Stimulated activated CD4-positive, alpha-beta T cell treated with anti-CD3 and anti-CD28 coated beads, Interleukin-12 subunit alpha, Interleukin-12 subunit beta, amount 100 ng/mL, for 48 hours (primary cell): ENCODE measurements at places on chromosomes 5 and 9.

DNA sequence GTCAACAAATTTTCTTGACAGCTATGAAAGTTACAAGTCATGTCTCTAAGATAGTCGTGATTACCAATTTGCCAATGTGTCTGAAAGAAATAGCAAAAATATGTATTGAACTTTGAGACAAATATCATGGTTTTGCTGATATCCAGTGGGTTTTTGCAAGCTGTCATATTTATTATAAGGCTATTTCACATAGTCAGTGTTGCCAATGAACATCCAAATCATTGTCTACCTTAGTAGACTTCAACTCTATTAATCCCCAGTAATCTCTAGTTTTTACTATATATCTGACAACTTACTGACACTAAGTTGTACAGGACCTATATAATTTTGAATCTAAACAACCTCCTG is 203.2 kb downstream of the TSSK1B start:
- DNase-seq = no peak

DNA sequence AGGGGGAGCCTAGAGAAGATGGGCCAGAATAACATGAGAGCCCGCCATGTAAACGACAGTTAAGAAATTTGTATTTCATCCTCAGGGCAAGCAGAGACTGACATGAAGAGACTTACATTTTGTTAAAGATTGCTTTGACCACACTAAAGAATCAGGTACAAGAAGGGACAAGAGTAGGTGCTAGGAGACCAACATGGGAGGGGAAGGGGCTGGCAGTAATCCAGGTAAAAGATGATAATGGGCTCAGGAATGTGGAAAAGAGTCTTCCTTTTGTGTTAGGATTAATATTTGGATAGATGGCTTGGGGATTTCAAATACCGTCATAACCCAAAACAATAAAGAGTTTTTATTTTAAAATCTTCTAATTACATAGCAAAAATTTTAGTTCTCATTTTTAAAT is 137.3 kb downstream of the ZNF462 start:
- DNase-seq = no peak

DNA sequence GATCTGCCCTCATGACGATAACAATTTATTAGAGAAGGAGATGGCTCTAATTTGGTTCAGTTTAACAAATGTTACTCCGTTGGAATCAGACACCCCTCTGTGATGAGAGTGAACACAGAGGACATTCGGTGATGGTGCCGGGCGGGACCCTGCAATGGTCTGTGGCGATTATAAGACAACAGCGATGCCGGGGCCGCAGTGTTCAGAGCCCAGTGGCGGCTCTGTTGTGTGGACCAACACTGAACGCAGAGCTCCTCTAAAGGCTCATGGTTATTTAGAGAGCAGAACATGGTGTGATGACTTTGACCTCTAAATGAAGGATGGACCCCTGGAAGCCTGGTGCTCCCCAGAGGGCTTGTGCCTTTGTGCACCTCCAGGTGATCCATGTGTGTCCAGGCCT is 21.2 kb downstream of the UBE2QL1 start:
- DNase-seq = no peak

DNA sequence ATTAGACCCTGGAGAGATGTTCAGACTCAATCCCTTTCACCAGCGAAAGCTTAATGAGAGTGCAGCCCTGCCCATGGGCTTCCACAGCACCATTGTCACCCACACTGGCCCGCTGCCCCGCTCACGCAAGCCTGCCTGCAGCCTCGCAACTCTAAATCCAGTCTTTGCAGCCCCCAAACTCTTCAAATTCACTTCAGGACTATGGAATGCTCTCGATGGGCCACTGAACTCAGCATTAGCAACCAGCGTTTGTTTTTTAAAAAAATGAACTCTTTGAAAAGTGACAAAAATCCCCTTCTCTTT is 17.1 kb downstream of the DCANP1 start:
- DNase-seq = no peak

DNA sequence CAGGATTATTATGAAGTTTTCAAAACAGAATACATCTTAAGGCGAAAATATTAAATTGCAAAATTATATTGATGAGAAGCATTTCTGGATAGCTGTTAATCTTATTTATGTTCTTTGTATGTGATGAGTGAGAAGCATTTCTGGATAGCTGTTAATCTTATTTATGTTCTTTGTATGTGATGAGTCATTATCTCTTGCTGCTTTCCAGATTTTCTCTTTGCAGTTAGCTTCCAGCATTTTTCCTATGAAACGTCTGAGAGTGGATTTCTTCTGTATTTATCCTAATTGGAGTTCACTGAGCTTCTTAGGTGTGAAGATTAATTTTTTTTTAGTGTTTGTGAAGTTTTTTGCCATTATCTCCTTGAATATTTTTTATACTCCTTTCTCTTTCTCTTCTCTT is 8.2 kb downstream of the TMEM232 start:
- no peak for DNase-seq

DNA sequence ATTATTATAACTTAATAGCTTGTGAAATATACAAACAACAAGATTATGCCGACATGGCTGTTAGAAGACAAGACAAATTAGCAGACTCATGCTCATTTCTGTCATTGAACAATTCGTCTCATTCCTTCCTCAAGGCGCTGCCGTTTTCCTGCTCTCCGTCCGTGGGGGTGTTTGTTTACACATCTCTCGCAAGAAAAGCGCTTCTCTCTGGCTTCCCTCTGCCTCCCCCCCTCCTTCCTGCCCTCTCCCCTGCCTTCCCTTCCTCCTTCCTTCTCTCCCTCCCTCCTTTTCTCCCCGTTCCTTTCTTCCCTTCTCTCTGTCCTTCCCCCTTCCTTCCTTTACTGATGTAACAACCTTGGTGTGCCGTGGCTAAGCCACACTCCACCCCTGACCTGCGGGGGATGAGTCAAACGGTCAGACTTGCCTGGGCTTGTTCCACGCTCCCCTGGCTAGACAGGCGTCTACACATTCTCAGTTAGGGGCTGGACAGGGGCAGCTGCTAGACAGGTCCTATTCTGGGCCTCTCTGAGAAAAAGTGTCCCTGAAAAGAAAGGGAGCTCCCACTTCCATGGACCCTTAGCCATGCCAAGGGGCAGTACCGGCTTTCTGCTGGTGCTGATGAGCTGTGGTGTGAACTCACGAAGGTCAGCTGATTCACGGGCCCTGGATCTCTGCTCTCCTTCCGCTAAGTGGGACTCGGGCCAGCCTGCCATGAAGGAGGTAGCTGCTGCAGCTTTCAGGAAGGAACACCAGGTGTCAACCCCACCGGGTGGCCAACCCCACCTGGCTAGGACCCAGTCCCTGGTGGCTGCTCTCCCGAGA is 32.0 kb upstream of the SPTLC1 start:
- DNase-seq = no peak

- no peak for DNase-seq
Observed at GRCh38 chr5:62653864-62654575, 75.4 kb downstream of the LRRC70 start.

DNA sequence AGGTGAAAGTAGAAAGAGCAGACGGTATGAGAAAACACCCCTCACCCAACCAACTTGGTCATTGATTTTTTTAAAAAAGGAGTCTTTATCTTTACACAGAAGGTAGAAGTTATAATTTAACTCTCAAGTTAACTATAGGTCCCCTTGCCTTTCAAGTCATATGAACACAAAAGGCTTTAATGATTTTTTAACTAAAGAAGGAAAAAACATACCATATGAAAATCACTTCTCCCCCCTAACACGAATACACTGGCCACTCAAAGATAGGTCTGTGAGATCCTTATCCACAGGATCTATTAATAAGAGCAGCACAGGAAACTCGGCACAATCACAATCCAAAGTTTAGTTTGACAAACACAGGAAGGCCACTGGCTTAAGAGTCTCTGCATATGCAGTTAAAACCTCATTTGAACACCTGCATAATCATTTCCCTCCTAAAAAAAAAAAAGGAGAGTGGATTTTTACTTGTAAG is 138.0 kb downstream of the ENC1 start:
- no peak for DNase-seq

GRCh38 chr9:86801246-86801645 is 146.1 kb downstream of the GAS1 start:
- no peak for DNase-seq

DNA sequence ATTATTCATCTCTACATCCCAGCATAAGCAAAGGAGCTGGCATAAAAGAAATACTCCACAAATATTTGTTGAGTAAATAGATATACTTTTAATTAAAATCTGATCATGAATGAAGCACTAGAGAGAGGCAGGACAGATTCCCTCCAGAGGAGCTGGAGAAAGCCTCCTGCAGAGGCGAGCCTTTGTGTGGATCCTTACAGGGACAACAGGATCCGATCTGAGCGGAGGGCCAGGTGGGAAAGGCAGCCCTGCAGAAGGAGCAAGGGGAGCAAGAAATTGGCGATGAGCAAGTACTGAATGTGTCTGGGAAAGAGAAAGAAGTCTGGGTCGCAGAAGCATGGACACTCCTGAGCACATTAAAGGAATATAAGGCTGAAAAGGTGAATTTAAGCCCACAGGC is 69.4 kb downstream of the EBF1 start:
- DNase-seq = no peak

DNA sequence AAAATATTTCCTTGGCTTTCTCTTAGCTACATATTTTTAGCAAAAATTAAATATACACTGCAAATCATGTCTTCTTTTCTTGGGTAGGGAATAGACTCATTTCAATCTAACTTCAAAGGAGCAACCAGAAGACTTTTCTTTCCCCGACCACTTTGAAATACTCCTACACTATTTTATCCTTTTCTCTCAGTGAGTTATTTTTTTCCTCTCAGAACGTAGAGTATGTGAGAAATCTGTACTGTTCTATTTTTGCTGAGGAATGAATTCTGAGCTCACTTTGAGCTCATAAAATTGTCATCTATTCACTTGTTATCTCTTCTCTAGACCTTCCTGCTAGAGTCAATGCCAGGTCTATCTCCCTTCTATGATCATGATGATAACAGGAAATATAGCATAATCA is 22.2 kb upstream of the DAPK1 start:
- DNase-seq = no peak

GRCh38 chr5:9437741-9438240 is 108.1 kb downstream of the SEMA5A start:
- no peak for DNase-seq

DNA sequence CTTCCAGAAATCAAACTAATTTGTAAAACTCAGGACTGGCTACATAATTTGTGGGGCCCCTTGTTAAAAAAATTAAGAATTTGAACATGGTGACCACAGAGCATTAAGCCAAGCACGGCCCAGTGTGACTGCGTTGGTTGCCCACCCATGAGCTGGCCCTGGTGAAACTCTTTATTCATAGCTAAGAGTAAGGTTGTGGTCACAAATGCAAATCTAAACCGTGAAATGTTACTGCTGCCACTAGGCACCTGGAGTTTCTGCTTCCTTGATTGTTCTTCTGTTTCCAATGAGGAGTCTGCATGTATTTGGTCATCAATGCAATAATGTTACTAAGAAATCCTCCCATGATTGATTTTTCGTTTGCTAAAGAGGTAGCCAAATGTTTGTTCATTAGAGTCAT is 4.2 kb downstream of the GCNT1 start:
- no peak for DNase-seq

- DNase-seq = no peak
Observed at GRCh38 chr5:76337953-76338451, 65.1 kb upstream of the IQGAP2 start.

- DNase-seq = no peak
Observed at GRCh38 chr5:38009749-38010358, 170.0 kb upstream of the GDNF start.

GRCh38 chr5:152246401-152246800 is 158.7 kb downstream of the NMUR2 start:
- DNase-seq = no peak

DNA sequence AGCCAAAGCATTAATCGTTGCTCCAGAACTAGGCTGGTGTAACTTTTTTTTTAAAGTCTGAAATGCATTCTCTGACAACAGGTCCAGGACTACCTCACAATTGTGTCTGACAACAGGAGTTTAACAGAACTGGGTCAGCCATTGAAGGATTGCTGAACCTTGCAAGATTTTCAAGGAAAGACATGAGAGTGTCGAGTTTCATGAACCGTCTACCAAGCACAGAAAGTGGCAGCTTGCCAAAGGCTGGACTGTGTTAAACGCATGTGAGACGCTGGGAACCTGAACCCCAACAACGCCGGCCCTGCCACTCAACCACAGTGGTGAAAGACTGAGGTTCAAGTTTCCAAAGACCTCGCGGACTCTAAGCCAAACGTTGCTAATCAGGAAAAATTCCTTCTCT is 79.1 kb downstream of the LHFPL2 start:
- no peak for DNase-seq

DNA sequence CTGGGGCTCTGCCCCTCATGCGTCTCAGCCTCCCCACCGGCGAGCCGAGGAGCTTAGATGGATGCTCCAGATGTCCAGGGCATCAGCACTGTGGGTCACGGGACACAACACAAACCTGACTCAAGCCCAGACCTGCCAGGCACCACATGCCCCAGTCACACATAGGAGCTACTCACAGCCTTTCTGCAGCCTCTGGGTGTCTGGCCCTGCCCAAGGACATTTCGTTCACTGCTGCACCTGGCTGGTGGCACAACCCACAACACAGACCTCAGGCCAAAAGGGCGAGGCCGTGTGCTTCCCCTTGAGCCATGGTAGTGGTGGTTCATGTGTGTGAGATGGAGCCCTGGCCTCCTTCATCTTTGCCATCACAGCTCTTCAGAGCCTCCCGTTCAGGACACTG is 89.6 kb upstream of the FCN2 start:
- no peak for DNase-seq

GRCh38 chr5:169085636-169086035 is 215.3 kb downstream of the SLIT3 start:
- DNase-seq = no peak

DNA sequence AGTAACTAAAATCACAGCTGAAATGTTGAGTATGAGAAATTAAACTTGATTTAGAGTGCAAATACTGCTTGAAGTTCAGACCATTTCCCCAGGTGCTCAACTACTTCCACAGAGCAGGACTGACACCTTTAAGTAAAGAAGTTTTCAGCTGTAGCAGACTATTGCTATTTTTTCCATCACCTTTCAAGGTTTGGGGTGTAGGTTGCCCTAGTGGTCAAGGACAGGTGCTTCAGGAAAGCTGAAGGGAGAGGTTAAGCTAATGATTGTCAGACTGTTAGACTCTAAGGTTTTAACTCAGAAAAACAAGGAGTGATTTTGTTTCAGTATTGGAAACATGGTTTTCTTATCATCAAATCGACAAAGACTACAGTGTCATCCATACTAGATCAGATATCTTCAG is 162.1 kb downstream of the CCDC192 start:
- DNase-seq = no peak

- DNase-seq = no peak
Observed at GRCh38 chr9:71048280-71048679, 73.1 kb downstream of the TRPM3 start.

DNA sequence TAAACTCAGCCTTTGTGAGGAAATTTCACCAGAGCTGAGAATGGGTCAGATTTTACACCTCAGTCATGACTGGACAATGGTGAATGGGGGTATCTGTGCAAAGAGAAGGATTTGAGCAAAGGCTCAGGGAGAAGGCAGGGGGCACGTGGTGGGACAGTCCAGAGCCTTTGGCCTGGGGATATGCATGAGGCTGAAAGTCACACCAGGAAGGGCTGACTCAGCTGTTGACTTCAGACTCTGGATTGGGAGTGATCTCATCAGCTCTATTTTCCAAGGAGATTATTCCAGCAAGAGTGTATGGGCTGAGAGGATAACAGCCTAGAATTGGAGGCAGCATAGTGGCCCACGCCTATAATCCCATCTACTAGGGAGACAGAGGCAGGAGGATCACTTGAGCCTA is 53.6 kb downstream of the SAXO1 start:
- no peak for DNase-seq

GRCh38 chr9:79403495-79403894 is 168.3 kb upstream of the TLE4 start:
- no peak for DNase-seq

GRCh38 chr5:157987259-157987658 is 128.3 kb upstream of the CLINT1 start:
- DNase-seq = no peak

GRCh38 chr9:71812385-71812784 is 44.1 kb upstream of the CEMIP2 start:
- DNase-seq = no peak
